LNCaP clone FGC (cell line): ENCODE measurements at places on chromosomes 3 and 15.
A peak's percentile ranks its signal among the peaks of the same experiment; 100 is the strongest.

GRCh38 chr3:177035676-177036075, 161.6 kb downstream of the TBL1XR1 start:
- peak; percentile 64 for DNase-seq

- no peak for DNase-seq
These were observed 57.8 kb downstream of the BLM start for GRCh38 chr15:90774731-90775514.

GRCh38 chr3:38655708-38656300, 6.3 kb upstream of the SCN5A start:
- peak; percentile 30 for DNase-seq

DNA sequence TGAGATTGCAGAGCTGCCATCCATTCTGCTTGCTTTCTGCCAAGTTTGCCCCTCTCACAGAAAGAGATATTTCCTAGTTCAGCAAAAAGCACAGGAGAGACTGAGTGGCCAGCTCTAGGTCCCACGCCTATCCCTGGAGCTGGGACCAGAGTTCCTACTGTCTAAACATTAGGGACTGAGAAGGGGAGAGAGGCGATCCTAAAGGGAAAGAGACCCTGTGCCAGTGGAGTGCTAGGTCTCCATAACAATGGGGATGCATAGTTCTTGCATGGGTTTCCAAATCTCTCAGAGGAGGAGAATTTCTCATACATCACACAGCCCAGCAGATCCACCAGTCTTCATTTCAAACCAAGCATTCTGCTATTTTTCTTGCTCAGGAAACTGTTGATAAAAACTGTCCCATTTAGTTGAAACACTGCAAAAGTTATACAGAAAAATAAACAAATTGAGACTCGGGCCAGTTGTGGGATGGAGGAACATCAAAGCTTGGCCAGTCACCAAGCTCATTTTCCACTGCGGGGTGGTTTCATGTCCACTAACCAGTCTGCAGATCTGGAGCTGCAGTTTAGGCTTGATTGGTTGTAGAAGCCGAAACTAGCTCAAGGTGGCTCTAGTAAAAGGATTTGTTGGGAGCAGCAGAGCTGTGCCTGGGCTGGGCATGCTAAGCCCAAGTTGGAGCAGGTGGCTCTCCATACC, 62.7 kb downstream of the EEFSEC start:
- DNase-seq, result no peak

DNA sequence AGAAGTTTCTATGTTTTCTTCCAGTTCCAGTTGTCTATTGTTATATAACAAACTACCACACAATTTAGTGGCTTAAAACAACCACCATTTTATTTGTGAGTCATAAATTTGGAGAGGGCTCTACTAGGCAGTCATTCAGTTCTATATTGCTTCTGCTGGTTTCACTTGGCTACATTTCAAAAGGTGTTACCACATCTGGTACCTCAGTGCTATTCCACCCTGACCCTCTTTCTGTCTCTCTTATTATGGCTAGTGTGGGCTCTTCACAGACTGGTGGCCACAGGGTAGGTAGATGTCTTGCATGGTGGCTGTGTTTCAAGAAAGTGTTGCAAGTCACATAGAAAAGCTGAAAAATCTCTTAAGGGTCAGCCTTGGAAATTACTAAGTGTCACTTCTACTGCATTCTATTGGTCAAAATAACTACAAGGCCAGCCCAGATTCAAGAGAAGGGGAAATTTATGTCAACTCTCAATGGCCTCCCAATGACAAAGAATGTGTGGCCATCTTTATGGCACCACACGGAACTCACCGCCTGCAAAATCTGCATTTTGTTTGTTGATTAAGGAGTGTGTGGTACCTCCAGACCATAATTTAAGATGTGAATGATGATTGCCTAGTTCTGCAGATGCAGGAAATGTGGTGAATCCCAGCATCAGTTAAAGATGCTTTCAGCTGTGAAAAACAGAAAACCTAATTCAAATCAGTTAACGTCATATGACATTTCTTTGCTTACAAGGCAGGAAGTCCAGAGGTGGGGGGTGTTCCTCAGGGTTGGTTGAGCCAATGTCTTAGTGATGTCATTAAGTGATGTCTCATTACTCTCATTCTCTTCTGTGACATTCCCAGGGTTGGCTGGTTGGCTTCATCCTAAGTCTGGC, 105.8 kb upstream of the RASGRP1 start:
- no peak for DNase-seq

DNA sequence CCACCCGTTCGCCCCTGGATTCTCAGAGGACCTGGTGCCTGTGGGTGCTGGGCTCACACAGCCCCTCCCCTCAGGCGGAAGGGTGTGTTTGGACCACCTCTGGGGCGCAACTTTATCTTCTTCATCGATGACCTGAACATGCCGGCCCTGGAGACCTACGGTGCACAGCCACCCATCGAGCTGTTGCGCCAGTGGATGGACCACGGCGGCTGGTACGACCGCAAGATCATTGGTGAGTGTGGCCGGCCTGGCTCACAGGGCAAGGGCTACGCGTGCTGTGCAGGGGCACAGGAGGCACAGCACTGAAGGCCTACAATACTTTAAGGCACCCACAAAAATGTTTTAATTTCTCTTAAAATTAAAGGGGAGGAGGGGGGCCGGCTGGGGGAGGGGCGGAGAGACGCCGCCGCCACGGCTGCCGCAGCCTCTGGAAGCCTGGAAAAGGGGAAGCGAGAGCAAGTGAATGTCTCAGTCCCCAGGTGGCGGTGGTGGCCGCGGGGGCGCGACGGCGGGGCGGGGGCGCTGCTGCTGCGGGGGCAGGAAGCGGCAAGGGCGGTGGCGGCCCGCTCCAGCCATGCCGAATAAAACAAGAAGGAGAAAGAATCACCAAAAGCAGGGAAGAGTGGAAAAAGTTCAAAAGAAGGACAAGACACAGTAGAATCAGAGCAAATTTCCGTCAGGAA, 56.8 kb downstream of the DNAH1 start:
- no peak for DNase-seq

DNA sequence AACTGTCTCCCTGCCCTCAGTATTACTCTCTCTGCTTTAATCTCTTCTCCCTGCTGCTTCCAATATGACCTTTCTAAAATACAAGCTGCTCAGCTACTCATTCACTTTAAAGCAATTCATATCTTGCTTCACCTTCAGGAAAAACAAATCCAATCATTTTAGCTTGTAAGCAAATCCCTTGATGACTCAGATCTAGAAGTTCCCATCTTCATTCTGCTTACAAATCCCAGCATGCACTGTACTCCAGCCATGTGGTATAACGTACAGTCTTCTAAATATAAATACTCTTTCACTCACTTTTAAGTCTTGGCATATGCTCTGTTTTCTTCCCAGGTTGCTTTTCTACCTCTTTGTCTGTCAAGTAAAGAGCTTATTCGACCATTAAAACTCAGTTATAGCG, 1009.1 kb upstream of the SEMA6D start:
- no peak for DNase-seq

GRCh38 chr3:69997631-69998307, 1.8 kb upstream of the SAMMSON start:
- DNase-seq, result no peak

GRCh38 chr3:129016720-129017483, 15.8 kb downstream of the EFCC1 start:
- DNase-seq, result no peak

- DNase-seq, result no peak
These were observed 61.0 kb upstream of the PPARG start for GRCh38 chr3:12227833-12228232.
